ENCODE measurements at places on chromosomes 2 and 18.

DNA sequence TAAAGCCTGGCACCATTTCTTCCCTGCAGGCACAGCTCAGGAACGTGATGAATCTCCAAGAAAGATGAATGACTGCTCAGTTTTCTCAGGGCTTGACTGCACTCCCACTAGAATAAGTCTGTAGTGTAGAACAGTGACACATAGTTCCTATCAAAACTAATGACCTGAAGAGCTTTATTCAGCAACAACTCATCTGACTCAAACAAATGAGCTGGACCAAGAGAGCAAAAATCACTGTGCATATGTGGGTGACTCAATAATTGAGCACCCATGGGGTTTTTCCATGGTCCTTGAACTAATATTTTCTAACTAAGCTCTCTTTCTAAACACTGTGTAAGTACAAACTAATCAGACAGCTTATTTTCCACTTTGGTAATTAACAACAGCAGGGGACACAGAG is 61.1 kb upstream of the XDH start:
- no peak for DNase-seq

GRCh38 chr18:22238036-22238435 is 68.6 kb downstream of the GATA6 start:
- no peak for DNase-seq

- DNase-seq = no peak
These were observed 15.0 kb downstream of the KANSL3 start for GRCh38 chr2:96623116-96623515.

DNA sequence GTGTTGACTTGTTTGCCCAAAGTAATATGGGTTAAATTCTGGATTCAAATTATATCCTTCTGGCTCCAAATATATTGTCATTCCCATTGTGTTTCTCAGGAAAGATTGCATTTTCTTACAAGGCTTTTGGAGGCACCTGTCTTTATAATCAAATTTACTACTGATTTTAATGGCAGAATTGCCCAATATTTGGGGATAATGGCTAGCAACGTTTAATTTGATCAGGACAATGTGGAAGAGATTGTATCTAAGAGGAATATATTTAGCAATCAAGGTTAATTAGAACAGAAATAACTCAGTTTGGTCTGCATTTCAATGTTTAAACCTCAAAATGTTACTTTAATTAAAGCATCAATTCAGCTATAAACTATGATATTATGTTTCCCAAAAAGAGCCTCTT is 41.7 kb upstream of the ZNF804A start:
- no peak for DNase-seq

DNA sequence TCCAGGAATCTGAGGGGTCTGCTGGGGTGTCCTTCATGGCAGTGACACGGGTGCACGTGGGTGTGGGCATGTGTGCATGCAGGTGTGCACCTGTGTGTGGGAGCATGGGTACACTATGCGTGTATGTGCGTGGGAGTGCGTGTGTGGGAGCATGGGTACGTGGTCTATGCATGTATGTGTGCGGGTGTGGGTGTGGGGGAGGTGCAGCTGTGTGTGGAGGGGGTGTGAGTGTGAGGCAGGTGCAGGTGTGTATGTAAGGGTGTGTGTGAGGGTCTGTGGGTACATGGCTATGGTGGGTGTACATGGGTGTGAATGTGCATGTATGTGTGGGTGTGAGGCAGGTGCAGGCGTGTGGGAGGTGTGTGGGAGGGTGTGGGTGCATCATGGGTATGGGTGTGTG is 36.3 kb downstream of the EIPR1 start:
- no peak for DNase-seq

DNA sequence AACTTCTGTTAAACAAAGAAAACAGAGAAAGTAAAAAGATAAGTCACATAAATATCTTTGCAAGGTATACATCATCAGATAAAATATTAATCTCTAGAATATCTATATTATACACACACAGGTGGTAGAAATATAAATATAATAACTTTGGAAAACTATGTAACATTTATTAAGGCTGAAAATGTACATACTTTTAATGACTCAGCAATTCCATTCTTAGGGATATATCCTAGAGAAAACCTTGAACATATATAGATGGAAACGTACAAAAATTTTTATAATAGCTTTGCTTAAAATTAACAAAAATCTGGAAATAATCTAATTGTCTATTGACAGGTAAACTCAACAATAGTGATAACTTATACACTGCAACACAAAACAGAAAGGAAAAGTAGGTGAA is 381.3 kb downstream of the GPD2 start:
- no peak for DNase-seq

DNA sequence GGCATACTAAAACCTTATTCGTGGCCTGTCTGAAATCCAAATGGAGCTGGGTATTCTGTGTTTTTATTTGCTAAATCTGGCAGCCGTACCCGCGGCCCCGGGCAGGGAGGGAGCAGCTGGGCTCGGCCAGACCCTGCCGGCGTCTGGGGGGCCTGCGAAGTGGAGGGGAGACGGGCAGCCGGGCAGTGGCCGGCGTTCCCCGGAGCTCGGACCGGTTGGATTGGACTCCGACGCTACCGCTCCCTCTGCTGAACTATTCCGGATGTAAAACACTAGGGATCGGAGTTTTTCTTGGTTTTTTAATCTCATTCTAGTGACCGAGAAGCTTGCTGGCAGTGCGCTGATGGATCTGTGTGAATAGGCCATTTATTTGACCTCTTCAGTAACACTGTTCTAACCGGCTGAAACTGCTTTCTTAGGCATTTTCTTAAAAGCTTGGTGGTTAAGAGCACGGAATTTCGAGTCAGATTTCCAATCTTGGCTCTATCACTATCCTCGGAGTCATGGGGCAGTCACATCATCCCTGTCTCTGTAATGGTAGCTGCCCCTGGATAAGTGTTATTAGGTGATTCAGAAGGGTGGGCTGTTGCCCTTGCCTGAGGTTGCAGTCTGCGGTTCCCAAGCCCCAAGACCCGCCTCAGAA is 694 bp downstream of the UNC50 start:
- no peak for DNase-seq

DNA sequence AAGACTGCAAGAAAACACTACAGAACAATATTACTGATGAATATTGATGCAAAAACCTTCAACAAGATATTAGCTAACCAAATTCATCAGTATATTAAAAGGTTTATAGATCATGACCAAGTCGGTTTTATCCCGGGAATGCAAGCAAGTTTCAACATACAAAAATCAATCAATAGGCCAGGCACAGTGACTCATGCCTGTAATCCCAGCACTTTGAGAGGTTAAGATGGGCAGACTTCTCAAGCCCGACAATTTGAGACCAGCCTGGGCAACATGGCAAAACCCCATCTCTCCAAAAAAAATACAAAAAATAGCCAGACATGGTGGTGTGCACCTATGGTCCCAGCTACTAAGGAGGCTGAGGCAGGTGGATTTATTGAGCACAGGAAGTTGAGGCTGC is 82.9 kb downstream of the FSIP2 start:
- DNase-seq = no peak

DNA sequence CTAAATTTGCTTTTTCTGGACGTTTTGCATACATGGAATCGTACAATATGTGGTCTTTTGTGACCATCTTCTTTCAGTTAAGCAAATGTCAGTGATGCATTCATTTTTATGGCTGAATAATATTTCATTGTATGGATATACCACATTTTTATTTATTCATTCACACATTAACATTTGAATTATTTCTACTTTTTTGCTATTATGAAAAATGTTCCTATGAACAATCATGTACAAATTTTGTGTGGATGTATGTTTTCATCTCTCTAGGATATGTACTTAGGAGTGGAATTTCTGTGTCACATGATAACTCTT is 67.4 kb upstream of the TXNDC2 start:
- DNase-seq = no peak

GRCh38 chr2:45218931-45219339 is 209.7 kb upstream of the SIX2 start:
- no peak for DNase-seq

DNA sequence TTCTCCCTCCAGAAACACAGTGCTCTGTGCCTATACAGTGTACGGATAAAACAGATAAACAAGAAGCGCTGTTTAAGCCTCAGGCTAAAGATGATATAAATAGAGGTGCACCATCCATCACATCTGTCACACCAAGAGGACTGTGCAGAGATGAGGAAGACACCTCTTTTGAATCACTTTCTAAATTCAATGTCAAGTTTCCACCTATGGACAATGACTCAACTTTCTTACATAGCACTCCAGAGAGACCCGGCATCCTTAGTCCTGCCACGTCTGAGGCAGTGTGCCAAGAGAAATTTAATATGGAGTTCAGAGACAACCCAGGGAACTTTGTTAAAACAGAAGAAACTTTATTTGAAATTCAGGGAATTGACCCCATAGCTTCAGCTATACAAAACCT is 70.7 kb downstream of the TANK start:
- no peak for DNase-seq
